ENCODE measurements at places on chromosomes 5 and 9.

DNA sequence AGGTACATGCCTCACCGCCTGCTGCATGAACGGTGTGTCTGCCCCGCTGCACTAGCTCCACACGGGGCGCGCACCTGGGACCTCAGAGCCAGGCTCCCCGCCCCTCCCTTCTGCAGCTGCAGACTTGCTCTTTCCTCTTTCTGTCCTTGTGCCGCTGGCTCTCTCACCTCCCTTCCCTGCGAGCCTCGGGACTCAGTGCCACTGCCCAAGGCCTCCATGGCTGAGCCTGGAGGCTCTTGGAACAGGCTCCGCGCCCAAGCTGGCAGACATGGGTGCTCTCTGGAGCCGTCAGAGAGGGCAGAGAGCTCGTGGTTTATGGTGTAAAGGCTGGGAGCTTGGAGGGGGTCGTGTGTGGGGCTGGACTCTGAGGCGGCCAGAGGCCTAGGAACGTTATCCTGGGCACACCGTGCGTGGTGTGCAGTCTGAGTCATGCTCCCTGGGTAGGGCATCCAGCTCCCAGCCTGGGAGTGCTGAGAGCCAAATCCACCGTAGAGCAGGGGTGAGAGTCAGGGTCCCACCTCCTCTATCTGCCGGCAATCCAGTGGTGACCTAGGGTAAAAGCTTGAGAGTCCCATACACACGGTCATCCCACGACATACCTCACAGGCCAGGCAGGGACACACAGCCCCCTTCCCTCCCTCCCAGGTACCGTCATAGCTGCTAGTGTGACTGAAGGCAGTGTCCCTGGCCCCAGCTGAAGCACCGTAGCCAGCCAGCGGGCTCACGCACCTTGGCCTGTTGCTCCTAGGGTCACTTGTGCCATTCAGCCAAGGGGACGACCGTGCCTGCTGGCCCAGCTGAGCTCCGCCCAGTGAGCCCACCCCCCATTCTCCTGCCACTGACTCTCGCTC is 22.4 kb downstream of the GOLGA2 start:
- peak overlapping the region; percentile 19 for H3K4me3 ChIP-seq
- peaks cover 5% of the 10 kb centered on the region for H3K27me3 ChIP-seq
- H3K4me1 ChIP-seq: peaks cover 28% of the 10 kb centered on the region
- no peak overlapping the region for H3K27ac ChIP-seq

DNA sequence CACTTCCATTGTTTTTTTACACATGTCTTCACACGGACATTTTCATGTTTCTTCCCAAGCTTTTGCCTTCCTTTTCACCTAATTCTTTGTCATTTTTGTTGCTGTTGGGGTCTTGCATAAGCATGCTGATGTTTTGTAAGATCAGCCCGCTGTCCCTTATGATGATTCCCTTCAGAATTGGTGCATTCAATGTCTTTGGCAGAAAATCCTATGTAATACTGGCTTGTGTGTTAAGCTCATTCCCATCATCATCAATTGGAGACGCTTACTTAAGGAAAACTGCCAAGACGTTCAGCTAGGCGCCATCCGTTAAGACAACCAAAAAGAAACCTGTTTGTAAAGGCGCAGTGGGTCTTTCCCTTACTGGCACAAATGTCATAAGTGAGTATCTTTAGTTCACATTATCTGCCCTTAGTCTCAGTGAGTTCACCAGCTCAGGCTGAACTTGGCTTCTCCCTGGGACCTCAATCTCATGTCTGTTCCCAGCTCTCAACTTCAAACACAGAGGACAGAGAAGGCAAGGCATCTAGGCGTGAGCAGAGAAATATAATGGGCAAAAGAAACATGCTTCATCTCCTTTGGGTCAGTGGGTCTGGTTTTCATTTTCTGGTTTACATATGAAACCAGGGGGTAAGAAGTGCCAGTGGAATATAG is 97.9 kb downstream of the EFNA5 start:
- H3K36me3 ChIP-seq: no peaks in the 10 kb centered on the region
- H3K4me1 ChIP-seq: peaks cover 90% of the 10 kb centered on the region
- DNase-seq: no peak
- H3K27ac ChIP-seq: peak overlapping the region; percentile 0
- no peaks in the 10 kb centered on the region for H3K27me3 ChIP-seq

DNA sequence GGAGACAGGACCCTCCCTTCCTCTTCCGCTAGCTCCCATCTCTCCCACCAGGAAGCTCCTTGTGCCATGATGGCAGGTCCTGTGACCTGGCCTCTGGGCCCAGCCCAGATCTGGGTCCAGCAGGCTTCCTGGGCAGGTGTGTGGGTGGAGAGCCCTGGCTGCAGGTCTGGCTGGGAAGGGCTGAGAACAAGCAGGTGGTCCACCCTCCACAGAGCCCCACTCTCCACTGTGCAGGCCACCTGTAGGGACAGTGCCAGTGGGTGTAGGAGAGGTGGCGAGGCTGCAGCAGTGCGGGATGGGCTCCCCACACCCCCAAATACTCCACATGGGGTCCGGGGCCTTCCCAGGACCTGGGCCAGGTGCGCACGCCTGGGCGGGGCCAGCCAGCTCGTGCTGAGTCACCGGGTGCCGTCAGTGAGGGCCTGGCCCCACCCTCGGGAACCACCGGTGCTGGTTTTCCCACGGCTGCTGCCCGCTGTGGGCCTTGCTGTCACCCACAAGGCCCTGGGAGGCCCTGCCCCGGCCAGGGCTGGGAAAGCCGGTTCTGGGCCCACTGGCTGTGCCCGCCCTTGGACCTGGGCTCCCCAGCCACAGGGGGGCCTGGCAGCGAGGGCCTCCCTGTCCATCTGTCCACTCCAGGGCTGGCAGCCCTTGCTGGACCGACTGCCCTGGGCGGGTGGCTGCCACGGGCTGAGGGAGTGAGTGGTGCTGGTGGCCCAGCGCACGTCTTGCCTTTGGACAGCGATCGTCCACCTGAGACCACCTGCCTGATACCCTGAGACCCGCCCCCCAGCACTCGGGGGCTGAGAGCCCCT is 9.3 kb upstream of the NRARP start:
- no peaks in the 10 kb centered on the region for H3K27me3 ChIP-seq
- no peak overlapping the region for H3K4me3 ChIP-seq
- peaks cover 17% of the 10 kb centered on the region for H3K4me1 ChIP-seq
- DNase-seq: no peak

DNA sequence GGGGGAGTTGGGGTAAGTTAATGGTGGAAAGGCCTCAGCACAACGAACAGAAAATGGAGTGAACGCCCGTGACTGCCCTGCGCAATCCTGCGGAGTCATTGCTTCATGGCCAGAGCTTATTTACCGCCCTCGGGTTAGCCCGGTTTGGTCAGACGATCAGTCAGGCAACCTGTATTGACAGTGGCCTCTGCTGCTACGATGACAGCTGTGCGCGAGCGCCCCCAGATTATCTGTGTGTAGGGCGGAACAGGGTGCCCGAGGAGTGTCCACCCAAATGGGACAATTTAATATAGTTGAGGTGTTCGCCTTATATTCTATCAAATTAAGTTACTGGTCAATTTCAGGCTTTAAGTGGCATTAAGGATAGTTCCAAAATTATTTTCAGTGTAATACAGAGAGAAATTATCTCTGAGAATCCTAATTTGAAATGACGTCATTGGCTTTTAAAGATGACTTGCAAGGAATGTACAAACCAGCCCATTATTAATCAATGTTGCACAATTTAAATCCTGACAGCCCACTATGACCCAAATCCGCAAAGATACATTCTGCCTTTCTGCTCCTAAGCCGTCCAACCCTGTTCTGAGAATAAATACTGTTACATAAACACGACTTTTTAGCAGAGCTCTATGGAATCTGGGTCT is 879 bp upstream of the UBQLN1 start:
- H3K36me3 ChIP-seq: peaks cover 11% of the 10 kb centered on the region
- peak; percentile 37 for DNase-seq
- H3K4me3 ChIP-seq: peak overlapping the region; percentile 99
- H3K4me1 ChIP-seq: peaks cover 32% of the 10 kb centered on the region

- H3K27ac ChIP-seq: no peak overlapping the region
- H3K27me3 ChIP-seq: peaks cover 55% of the 10 kb centered on the region
- no peak overlapping the region for H3K4me3 ChIP-seq
- H3K4me1 ChIP-seq: peaks cover 28% of the 10 kb centered on the region
Measured at GRCh38 chr5:135480511-135480910, 28.4 kb upstream of the TIFAB start.

DNA sequence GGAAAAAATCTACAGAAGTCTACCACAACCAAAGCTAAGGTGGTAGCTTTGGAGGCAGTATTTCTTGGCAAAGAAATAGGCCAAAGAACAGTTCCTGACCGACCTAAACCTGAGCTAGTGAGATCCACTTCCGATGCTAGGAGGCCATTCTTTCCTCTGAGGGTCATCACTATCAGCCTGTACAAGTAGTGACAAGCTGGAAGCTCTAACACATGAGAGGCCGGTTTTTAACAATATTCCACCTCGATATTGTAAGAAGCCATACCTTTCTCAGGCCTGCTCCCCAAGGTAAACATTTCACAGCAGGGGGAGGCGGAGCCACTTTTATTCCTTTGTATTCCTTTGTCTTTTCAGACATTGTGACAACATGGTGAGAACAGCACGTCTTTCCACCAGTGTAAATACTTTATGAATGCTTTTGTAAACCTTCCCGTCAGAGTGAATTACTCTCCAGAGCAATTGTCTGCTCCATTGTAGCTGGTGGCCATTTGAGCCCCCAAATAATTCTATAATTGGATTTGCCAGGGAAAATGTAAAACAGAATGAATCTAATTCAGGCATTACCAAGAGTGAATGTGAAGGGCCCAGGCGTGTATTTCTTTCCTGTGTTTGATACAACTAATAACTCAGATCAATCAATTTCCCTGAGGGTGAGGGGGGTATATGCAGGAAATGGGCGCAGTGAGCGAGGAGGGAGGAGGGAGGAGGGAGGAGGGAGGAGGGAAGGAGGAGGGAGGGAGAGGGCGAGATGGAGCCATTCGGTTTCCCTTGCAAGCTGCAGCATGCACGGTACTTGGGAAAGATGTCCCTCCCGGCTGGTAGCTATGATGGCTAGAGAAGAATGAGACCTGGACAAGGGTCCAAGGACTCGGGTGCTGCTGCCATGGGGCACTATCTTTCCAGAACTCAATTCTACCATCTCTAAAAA is 166.6 kb downstream of the CDK5RAP2 start:
- H3K4me1 ChIP-seq: peaks cover 12% of the 10 kb centered on the region
- no peaks in the 10 kb centered on the region for H3K27me3 ChIP-seq
- peaks cover 18% of the 10 kb centered on the region for H3K36me3 ChIP-seq
- H3K4me3 ChIP-seq: no peak overlapping the region

GRCh38 chr9:23322392-23322791 is 503.6 kb downstream of the ELAVL2 start:
- no peaks in the 10 kb centered on the region for H3K27me3 ChIP-seq
- no peak overlapping the region for H3K27ac ChIP-seq
- H3K4me3 ChIP-seq: no peak overlapping the region

Data from neural crest cell (in vitro differentiated cells).